ENCODE measurements at places on chromosomes 4 and X.

- DNase-seq = no peak
Observed at GRCh38 chrX:73239242-73239641, 24.6 kb upstream of the NAP1L2 start.

DNA sequence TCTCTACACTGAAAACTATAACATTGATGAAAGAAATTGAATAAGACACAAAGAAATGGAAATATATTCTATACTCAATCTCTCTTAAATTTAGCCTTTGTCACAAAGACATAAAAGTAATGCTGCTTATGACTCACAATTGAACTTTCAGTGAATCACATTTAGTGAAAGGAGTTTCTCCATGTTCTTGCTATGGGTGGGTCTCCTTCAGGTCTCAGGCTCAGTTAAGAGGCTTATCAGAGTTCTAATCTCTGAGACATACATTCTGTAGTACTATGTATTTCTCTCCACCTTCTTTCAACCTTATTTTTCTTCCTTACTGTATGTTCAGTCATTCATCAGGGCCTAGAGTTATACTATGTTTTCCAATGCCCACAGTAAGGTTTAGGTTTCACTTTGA is 220.9 kb downstream of the DTHD1 start:
- no peak for DNase-seq

- no peak for DNase-seq
Observed at GRCh38 chr4:22029803-22030202, 81.2 kb upstream of the KCNIP4 start.

GRCh38 chr4:37928426-37929416 is 31.5 kb upstream of the PTTG2 start:
- no peak for DNase-seq

DNA sequence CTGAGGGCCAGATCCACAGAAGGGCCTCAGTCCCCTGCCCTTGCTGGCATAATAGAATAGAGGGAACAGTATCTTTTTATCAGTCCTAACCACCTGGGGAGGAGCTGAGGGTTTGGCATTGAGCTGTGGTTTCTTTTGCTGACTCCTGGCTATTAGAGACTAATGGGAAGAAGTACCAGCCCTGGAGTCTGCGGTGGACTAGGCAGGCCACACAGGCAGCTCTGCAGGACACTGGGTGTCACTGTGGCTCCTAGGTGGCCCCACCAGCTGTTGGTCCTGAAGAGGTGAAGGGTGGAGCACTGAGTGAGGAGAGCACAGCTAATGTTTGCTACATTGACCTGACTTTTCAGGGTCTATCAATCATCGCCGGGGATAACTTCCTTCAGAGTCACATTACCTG is 52.8 kb upstream of the GPC4 start:
- DNase-seq = no peak

- DNase-seq = no peak
Observed at GRCh38 chr4:126603825-126604224, 1028.9 kb upstream of the INTU start.

All from gastrocnemius medialis (tissue), 4 donors.